ENCODE measurements at places on chromosomes 5 and 9.

GRCh38 chr9:89137542-89138462, 40.8 kb downstream of the SHC3 start:
- DNase-seq = no peak

DNA sequence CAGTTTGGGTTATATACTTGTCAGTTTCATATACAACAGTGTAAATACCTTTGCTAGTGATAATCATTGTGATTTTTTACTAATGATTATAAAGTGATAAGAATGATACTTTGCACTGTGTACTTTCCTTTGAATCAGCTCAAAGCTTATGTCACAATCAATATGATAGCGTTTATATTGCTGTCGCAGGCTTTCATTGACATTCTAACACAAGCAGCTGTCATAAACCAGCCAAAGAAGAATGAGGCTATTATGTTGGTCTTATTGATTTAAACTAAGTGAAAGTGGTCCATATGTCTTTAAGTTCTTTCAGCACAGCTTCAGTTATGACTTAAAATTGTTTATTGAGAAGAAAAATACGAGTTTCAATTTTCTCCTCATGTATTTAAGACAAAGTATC, 272.7 kb upstream of the RGMB start:
- DNase-seq = no peak

GRCh38 chr5:145803112-145804004, 31.8 kb downstream of the PRELID2 start:
- no peak for DNase-seq

DNA sequence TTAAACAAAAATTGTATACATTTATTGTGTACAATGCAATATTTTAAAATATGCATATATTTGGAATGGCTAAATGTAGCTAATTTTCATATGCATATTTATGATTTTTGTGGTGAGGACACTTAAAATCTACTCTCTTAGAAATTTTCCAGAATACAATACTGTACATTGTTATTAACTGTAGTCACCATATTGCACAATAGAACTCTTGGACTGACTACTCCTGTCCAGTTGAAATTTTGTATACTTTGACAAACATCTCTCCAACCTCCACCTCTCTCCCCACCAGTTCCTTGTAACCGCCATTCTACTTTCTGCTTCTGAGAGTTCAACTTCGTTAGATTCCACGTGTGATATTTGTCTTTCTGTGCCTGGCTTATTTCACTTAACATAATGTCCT, 49.2 kb upstream of the TAF11L2 start:
- DNase-seq = no peak

GRCh38 chr5:38291355-38291754, 33.0 kb downstream of the EGFLAM start:
- no peak for DNase-seq
